ENCODE measurements at places on chromosomes 4 and X.

- DNase-seq = no peak
Observed at GRCh38 chr4:16262188-16262587, 35.9 kb upstream of the TAPT1 start.

- DNase-seq = no peak
Observed at GRCh38 chrX:95056901-95057300, 1382.9 kb downstream of the FAM133A start.

DNA sequence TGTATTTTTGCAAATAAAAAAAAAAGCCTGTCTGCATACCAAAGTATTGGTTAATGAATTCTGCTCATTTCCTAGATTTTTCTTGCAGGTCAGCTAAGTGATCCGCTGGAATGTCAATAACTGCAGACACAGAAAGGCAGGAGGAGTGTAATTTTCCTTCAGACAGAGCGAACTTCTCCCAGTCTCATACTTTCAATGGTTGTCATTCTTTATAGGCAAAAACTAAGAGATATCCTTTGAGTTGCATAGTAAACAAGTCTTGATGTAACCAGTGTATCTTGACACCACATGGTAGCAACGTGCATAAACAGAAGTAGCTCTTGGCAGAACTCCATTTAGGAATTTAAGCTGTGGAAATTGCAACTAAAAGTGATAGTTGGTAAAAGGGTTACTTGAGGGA, 8.2 kb downstream of the CAPN6 start:
- no peak for DNase-seq

DNA sequence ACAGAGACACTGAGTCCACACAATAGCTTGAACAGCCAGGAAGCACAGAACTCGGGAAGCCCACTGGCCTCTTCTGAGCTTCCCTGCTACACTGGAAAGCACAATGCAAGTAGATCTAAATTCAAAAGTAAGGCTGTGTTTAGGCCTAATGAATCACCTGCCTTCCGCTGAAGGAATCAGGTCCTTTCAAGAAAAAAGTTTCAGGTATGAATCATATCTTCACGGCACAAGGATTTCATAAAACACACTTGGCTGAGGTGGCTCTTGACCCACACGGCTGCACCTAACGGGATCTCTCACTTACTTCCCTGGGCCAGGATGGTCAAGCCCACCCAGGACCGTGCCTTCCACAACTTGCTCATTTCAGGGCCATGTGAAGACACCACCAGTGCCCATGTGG, 59.3 kb downstream of the IRF2 start:
- DNase-seq = no peak

- DNase-seq = no peak
Observed at GRCh38 chr4:66681962-66682361, 863.3 kb downstream of the CENPC start.

- DNase-seq = no peak
Observed at GRCh38 chrX:136823175-136823574, 42.4 kb upstream of the ARHGEF6 start.

DNA sequence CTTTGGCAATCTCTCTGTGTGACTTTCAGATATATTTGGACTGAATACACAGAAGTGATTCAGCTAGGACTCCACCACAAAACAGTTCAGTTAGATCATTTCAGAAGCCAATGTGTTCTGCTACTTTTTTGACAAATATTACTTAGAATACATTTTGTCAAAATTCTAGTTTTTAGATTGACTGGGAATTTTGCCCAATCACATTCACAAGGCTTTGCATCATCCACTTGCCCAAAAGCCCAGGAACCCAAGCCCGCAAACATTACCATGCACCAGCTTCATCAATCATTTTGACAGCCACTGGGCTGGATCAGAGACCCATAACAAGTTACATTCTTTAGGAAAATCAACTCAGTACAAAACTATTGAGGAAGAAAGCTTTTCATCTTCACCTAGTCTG, 256.6 kb upstream of the NDST3 start:
- no peak for DNase-seq

DNA sequence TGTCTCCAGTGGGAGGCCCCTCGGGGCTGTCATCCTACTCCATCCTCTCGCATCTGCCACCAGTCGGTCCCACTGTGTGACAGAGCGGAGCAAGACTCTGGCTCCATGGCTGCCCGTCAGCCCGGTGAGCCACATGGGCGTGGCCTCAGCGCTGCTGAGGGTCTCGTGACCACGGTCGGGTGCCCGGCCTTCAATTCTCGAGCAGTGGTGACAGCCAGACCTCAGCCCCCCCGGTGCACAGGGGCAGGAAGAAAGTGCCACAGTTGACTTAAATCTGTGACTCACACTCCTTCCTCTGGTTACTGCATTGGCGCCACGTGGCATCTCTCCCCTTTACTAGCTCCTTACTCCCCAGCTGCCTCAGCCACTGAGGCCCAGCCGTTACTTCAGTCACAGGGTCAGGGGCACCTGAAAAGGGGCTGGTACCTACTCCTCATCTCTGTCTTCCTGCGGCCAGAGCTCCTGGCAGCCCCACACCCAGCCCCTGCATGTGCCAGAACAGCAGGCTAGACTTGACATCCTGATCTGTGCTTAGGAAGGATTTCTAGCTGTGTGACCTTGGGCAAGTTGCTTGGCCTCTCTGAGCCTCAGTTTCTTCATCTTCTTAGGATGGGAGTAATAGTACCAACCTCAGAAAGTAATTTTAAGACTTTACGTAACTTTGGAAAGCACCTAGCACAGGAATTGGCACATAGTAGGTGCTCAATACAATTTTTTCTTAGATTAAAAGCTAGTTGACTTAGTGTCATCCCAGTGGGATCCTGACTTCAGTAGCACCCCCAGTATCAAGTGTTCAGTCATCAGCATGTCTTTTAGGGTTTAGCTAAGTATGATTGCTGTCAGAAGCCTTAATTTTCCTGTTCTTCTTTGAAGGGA, 66.1 kb downstream of the TNIP2 start:
- no peak for DNase-seq

DNA sequence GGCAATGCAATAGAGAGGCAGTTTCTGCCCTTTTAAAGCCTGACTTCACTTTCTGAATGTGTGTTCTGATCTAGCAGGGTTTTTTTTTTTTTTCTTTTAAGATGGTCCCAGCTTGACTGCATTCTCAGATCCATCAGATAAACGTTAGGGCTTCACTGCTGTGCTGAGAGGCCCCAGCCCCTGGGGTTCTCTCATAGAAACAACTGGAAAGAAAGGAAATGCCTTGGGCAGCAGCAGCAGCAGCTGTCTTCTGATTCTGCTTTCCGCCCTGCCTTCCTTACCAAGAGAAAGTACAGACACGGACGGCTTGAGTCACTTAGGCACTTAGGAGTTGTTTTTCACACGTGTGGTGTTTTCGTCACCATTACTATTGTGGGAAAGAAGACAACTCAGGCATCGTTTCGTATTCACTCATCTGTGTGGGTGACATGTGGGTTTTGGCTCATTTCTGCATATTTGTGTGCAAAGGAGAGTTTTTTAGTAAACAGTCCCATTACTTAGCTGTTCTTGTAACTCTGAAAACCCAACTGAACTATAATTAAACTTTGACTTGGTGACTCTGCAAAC, 172.0 kb downstream of the PTTG2 start:
- DNase-seq = peak; percentile 42

DNA sequence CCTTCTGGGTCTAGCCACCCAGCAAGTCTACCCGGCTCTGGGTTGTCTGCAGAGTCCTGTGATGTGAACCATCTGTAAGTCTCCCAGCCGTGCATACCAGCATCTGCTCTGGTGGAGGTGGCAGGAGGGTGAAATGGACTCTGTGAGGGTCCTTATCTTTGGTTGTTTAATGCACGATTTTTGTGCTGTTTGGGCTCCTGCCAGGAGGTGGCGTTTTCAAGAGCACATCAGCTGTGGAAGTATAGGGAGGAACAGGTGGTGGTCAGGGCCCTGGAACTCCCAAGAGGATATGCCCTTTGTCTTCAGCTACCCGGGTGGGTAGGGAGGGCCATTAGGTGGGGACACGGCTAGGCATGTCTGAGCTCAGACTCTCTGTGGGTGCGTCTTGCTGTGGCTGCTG, 66.5 kb upstream of the ZFP42 start:
- no peak for DNase-seq

- DNase-seq = peak; percentile 9
Observed at GRCh38 chr4:189792924-189793618, 147.6 kb upstream of the FRG1 start.

- no peak for DNase-seq
Observed at GRCh38 chrX:71949844-71950445, 39.3 kb downstream of the NHSL2 start.

DNA sequence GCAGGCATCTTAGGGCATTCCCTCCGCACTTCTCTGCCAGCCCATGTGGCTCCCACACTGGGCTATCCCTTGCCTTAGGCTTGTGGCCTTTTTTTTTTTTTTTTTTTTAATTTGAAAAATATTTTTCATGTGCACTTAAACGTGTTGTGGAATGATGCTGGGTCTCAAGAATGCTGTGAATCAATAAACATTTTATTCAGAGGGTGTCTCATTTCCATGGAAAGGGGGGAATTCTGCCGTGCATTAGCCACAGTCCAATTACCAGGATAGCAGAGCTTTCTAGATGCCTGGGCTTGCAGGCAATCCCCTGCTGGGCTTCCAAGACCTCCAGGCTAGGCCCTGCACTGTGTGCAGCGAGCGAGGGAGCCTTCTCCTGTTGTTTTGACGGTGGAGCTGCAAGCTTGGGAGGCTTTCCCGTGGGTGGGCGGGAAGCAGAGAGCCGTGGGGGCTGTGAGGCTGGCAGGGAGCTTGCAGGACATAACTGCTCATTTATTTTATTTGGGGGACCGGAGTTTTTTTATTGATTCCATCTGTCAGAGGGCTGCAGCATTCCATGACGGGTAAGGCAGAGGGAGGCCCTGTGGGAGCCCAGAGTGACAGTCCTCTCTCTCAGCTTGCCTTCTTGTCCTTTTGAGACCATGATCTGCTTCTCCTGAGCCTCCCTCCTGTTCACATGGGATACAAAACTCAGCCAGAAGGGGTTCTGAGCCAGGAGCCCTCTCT, 2.6 kb upstream of the CPZ start:
- DNase-seq = no peak

GRCh38 chr4:127975121-127975770, 10.0 kb downstream of the ABHD18 start:
- no peak for DNase-seq

DNA sequence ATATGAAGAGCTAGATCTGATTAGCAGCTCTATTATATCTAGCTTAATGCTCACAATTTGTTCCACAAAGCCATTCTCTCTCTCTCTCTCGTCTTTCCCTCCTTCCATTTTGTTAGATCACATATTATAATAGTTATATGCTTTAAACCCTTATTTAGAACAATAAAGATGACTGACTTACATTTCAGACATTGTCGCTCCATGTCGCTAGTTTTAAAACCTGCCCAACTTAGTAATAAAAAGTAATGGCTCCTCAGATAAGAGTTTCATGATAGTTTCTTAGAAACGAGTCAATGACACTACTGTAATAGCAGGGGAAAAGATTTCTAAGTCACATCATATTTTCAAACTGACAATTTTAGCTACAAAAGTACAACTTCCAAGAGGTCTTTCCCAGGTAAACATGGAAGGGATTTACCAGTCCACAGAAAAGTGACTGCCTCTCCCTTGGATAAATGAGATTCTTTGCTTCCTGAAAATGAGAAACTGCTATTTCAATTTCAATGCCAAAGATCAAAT, 38.5 kb upstream of the YTHDC1 start:
- DNase-seq = no peak

DNA sequence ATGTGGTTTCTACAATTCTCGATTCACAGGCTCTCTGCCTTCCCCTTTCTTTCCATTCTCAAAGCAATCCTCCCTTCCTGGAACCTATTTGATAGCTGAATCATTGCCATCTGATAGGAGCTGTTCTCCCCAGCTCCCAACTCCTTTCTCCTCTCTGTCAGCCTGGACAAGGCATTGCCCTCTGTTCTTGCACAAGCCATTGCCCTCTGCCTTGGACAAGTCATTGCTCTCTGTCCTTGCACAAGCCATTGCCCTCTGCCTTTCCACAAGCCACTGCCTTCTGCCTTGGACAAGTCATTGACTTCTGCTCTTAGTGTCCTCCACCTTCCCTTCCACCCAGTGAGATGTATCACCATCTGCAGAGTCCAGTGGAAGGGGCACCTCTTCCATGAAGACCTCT, 256.1 kb upstream of the STS start:
- DNase-seq = no peak

DNA sequence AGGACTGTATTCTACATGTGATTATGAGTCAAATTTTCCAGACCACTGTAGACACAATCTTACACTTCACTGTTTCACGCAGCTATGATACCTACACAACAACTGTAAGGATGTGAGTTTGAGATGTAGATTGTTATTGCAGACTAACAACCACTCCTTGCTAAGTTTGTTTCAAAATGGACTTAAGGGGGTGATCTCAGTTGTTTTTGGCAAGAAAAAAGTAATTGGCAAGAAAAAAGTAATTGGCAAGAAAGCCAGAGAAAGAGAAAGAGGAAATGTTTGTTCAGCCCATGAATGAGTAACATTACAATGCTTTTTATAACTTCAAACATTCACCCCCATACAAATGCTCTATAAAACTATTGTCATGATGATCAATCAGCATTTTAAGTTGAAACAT, 466.4 kb downstream of the DMD start:
- no peak for DNase-seq

GRCh38 chr4:104493081-104493831, 1.4 kb downstream of the CXXC4 start:
- DNase-seq = no peak

- DNase-seq = peak; percentile 25
Observed at GRCh38 chrX:24395775-24396174, 35.3 kb downstream of the SUPT20HL1 start.

- DNase-seq = no peak
Observed at GRCh38 chr4:66929748-66930147, 615.6 kb downstream of the CENPC start.

GRCh38 chr4:159383562-159383931, 280.7 kb downstream of the RAPGEF2 start:
- DNase-seq = no peak

DNA sequence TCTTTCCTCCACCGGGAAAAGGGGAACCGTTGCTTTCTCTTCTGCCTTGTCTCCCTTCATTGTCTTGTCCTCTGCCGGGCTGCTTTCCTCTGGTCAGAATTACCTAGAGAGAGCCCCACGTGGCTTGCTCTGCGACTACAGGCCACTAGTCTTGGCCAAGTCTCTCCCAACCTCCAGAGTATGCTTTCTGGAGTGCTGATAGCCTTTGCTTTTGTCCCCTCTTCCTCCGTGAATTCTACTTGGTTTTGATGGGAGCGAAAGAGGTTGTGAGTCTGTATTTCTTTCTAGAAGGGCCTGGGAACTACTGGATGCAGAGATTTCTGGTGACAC, 5.3 kb upstream of the POU4F2 start:
- no peak for DNase-seq

- no peak for DNase-seq
Observed at GRCh38 chr4:81506731-81507130, 35.0 kb upstream of the RASGEF1B start.
